B cell (primary cell): ENCODE measurements at places on chromosomes 1 and 21. TPM values are rescaled to one million over a fixed set of nuclear protein-coding genes. Genes with fewer than 3 reads are reported as not detected.

The TSPAN1 gene
- not detected in 2 replicates for polyA plus RNA-seq

DNA sequence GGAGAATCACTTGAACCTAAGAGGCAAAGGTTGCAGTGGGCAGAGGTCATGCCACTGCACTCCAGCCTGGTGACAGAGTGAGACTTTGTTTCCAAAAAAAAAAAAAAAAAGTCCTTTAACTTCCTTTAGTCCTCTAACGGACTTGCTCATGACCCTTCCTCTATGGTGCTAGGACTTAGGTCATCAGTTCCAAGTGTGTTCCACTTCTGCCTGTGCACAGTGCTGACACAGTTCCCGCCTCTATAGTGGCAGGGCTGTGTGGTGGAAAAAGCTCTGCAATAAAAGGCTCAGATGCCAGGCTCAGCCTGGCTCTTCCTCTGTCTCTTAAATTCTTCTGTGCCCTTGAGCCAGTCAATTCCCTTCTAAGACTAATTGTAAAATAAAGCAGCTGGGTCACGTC lies 22.0 kb downstream of the CC2D1B start:
- no peak overlapping the region for H3K27ac ChIP-seq
- H3K4me3 ChIP-seq, result no peak overlapping the region
- no peak for DNase-seq
- H3K4me1 ChIP-seq, result no peaks in the 10 kb centered on the region
- H3K27me3 ChIP-seq, result no peaks in the 10 kb centered on the region

The CFAP74 gene
- polyA plus RNA-seq, result not detected in 2 replicates

DNA sequence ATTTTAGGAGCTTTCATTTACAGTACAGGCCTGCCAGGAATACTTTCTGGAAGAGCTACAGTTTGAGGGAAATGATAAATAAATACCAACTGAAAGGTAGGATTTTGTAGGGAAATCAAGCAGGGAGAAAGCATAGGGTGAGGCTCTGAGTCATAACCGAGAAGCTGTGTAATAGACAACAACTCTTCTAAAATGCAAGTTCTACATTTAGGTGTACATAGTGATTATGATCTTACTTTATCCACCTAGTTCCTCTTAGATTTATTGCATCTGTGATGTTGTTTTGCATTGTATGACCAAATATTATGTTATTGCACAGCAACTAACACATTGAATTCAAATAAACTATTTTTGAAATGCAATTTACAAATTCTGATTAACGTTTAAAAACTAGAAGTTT lies 819.3 kb downstream of the PLA2G4A start:
- H3K4me3 ChIP-seq, result no peak overlapping the region
- no peak overlapping the region for H3K27ac ChIP-seq
- DNase-seq, result no peak
- no peaks in the 10 kb centered on the region for H3K36me3 ChIP-seq
- H3K4me1 ChIP-seq, result no peaks in the 10 kb centered on the region

DNA sequence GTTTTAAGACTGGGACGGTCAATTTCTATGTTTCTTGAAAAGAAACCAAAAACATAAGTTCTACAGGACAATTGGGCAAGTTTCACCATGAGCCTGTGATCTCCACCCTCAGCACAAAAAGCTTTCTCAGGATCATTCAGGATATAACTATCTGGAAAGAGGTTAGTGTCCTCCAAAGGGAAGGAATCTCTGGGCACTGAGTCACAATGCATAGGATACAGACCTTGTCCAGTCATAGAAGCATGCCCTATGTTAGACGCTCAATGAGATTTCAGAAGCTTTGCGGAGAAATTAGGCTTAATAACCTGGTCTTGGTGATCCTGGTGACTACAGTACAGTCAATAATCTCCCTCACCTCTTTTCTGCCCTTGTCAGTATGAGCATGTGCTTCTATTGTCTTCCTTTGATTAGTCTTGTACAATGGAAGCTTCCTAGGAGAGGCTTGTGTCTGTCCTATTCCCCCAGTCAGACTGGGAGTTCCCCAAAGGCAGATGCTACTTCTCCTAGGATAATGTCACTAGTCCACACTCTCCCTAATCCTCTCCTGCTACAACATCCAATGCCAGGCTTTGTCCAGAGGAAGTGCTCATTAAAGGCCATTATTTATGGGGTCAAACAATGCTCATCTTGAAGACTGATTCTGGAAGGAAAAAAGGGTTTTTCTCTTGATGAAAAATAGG lies 97.4 kb downstream of the KCNH1 start:
- DNase-seq, result no peak
- no peak overlapping the region for H3K4me3 ChIP-seq
- no peaks in the 10 kb centered on the region for H3K4me1 ChIP-seq
- H3K27ac ChIP-seq, result no peak overlapping the region
- no peaks in the 10 kb centered on the region for H3K36me3 ChIP-seq
- peaks cover 3% of the 10 kb centered on the region for H3K27me3 ChIP-seq

DNA sequence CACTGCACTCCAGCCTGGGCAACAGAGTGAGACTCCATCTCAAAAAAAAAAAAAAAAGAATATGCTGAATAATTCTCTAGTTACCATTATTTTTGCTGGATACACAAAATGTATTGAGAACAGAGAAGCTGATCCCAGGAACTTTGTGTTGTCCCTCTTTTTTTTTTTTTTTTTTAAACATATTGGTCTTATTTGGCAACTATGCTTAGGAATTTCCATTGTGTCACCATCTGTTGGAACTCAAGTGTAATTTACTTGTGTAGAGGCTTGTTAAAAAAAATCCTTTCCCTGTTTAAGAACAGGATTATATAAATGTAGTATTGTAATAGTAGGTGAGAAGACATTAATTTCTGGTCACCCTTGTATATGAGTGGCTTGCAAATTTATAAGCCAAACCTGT lies 28.6 kb downstream of the CAMSAP2 start:
- H3K36me3 ChIP-seq, result no peaks in the 10 kb centered on the region
- DNase-seq, result no peak
- no peak overlapping the region for H3K4me3 ChIP-seq
- no peaks in the 10 kb centered on the region for H3K27me3 ChIP-seq

- no peak for DNase-seq
- H3K36me3 ChIP-seq, result no peaks in the 10 kb centered on the region
- H3K4me1 ChIP-seq, result no peaks in the 10 kb centered on the region
Measured at GRCh38 chr1:182766881-182767645, 22.5 kb upstream of the NPL start.

DNA sequence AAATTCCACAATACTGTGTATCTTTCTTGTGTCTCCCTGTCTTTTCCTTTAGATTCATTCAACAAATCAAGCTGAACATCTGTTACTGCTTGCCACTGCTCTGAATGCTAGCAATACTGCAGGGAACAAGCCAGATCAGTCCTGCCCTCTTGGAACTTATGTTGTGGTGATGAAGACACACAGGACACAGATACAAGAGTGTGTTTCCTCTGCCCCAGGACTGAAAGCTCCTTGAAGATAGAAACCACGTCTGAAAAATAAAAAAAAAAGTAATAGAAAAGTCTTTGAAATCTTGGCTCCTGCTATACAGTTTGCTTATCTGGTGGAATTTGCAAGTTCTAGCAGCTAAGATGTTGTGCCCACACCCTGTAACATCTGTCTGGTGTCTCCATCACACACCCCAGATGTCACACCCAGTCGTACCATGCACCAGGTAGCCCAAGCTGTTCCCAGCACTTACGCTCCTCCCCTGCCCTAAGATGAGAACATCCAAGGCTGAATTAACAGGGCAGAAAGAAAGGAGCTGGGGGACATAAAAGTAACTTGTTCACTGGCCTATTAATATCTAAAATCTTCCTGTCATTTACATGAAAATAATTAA lies 80.2 kb upstream of the GALNT2 start:
- no peak overlapping the region for H3K4me3 ChIP-seq
- no peak overlapping the region for H3K27ac ChIP-seq
- H3K27me3 ChIP-seq, result no peaks in the 10 kb centered on the region

DNA sequence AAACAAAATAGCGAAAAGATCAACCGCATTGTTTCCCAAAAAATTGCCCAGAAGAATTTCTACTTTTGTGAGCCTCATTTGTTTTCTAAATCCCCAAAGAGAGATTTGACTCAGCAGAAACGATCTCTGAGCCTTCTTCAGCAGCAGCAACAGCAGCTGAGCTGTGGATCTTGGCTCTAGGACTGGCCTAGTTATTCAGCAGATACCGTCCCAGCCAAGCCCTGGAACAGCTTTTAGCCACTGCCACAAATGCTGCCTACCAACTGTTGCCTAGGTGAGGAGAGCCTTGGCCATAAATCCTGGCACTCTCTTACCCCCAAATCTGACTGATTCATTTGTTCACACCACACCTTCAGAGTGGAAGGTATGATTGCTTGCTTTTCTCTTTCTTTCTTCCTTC lies 320.1 kb downstream of the TGFB2 start:
- no peaks in the 10 kb centered on the region for H3K27me3 ChIP-seq
- no peak for DNase-seq
- H3K4me3 ChIP-seq, result no peak overlapping the region
- H3K27ac ChIP-seq, result no peak overlapping the region
- no peaks in the 10 kb centered on the region for H3K36me3 ChIP-seq

DNA sequence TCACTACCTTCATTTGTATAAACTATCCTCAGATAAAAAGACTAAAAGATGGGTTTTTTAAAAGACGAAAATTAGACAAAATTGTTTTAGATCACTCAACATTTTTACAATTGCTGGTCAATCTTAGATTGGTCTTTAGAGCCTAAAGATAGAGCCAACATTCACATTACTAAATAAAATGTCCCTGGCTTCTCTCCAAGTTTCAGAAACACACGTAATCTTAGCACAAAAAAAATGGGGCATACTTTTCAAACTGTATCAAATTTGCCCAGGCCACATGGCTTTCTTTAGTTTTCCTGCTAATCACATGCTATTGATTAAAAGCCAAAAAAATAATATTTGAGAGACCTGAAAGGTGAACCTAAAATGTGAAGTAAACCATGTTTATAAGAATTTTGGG lies 288.1 kb downstream of the DPYD start:
- H3K36me3 ChIP-seq, result no peaks in the 10 kb centered on the region
- no peak overlapping the region for H3K4me3 ChIP-seq
- DNase-seq, result no peak
- no peaks in the 10 kb centered on the region for H3K4me1 ChIP-seq
- H3K27me3 ChIP-seq, result no peaks in the 10 kb centered on the region

DNA sequence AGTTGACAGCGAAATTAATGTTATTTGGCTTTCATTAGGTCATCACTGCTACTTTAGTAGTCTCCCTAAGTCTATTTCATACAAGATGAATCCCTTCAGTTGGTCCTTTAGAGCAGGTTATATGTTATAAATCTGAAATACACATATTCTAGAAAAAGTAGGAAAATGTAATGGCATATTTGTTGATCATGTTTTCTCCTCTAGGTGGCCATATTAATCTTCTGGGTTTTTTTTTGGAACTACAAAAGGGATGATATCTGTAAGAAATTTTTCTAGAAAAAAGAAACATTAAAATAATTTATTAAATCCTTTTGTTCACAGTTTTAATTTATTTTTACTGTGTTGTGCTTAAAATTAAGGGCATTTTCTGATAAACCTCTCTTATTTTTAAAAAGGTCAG lies 87.9 kb downstream of the SYT14 start:
- H3K4me3 ChIP-seq, result no peak overlapping the region
- no peaks in the 10 kb centered on the region for H3K4me1 ChIP-seq
- no peaks in the 10 kb centered on the region for H3K36me3 ChIP-seq
- no peaks in the 10 kb centered on the region for H3K27me3 ChIP-seq

- no peak for DNase-seq
- H3K27ac ChIP-seq, result no peak overlapping the region
- H3K36me3 ChIP-seq, result no peaks in the 10 kb centered on the region
- H3K27me3 ChIP-seq, result peaks cover 2% of the 10 kb centered on the region
Measured at GRCh38 chr1:62995173-62995572, 211.2 kb downstream of the ATG4C start.

DNA sequence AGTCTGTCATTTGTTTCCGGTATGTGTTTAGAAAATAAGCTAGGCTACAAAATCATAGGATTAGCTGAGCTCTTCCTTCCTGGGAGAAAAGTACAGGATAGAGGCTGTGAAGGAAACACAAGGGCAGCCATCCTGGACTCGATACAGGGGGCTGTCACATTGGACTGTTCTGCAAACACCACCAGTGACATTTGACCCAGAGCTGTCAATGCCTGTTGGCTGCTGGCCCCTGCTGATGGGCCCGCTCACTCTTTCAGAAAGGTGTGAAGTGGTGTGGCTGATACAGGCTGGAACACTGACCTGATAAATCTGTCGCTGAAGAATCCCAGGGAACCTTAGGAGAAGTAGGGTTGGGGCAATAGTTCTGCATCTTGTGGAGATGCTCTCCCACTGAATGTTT lies 183.1 kb downstream of the RHOU start:
- H3K36me3 ChIP-seq, result no peaks in the 10 kb centered on the region
- no peak for DNase-seq
- no peak overlapping the region for H3K27ac ChIP-seq
- no peak overlapping the region for H3K4me3 ChIP-seq
- H3K27me3 ChIP-seq, result no peaks in the 10 kb centered on the region

DNA sequence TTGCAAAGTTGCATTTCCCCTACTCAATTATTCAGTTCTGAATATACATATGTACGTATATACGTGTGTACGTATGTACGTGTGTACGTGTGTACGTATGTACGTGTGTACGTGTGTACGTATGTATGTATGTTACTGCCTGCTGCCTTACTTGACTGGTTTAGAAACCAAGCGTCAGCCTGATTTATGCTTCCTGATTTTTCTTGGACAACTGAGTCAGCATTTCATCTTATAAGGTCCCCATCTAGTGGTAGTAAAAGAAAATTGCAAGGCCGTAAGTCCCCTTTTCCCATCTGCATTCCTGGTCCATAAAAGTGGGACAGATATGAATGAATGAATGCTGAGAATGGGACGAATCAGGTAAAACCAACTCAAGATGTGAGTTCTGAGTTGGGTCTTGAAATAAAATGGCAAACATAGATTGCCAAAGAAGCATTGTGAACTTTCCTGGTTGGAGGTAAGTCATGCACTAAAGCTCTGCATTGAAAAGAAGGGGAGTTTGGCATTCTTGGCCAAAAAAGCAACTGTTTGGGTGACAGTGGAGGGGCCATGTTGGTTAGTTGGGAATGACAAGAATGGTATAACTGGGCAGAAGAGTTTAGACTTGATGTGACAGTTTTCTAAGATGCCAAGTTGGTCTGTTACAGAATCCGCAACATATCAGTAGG lies 76.4 kb upstream of the DNAH14 start:
- H3K27ac ChIP-seq, result no peak overlapping the region
- no peaks in the 10 kb centered on the region for H3K36me3 ChIP-seq
- H3K4me3 ChIP-seq, result no peak overlapping the region
- no peaks in the 10 kb centered on the region for H3K27me3 ChIP-seq
- DNase-seq, result no peak

DNA sequence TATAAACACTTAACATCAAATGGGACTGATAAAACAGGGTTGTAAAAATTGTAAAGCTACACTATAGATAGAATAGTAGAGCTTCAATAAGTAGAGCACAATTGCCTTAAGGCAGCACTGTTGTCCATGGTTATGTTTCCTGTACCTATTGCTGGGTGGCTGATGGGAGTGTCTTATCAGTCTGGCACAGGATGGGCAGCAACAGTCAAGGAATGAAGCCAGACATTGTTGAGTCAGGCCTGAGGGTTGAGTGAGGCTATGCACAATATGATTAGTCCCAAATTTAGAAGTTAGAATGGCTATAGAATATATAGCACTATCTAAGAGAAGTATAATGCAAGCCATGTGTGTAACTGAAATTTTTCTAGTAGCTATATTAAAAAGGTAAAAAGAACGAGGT lies 25.0 kb upstream of the CD1D start:
- no peaks in the 10 kb centered on the region for H3K36me3 ChIP-seq
- peaks cover 23% of the 10 kb centered on the region for H3K4me1 ChIP-seq
- H3K4me3 ChIP-seq, result no peak overlapping the region
- H3K27me3 ChIP-seq, result no peaks in the 10 kb centered on the region
- no peak overlapping the region for H3K27ac ChIP-seq

GRCh38 chr1:160883581-160884513 lies 1.1 kb downstream of the ITLN1 start:
- H3K27me3 ChIP-seq, result no peaks in the 10 kb centered on the region
- no peak for DNase-seq
- no peaks in the 10 kb centered on the region for H3K4me1 ChIP-seq
